Esophagus squamous epithelium (tissue), 5 donors: ENCODE measurements at places on chromosomes 11 and 22. TPM values are rescaled to one million over a fixed set of nuclear protein-coding genes. Genes with fewer than 3 reads are reported as not detected.

GRCh38 chr11:94472916-94473799, 20.5 kb downstream of the MRE11 start:
- DNase-seq = no peak

Gene CCDC88B
- 7.4 TPM for total RNA-seq

DNA sequence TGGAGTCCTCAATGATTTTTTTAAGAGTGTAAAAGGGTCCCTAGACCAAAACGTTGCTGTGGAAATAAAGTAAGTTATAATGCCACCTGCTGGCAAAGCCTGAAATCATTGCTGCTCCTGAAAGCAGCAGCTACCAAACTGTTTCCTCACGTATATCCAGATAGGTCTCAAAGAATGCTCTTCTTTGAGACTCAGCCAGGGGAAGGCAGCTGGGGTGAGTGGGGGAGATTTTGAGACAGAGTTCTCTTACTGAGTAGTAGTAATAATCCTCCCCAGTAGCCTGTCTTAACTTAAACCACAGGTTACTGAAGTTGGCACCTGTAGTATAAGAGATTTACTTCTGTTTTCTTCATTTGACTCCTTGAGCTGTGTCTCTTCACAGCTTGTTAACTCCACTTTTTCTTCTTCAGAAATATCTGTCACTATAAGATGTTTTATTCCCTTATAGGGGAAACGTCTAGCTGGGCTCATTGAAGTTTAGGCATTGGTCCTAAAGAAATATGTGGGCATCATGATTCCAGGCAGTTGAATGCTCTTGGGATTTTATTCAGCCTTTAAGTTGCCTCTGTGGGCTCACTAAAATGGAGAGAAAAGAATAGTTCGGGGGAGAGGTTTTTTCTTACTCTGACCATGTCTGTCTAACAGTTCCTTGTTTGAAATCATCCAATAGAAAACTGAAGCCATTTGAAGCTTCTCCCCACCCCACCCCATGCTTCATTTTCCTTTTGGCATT, 77.9 kb downstream of the BTBD10 start:
- DNase-seq = no peak

- DNase-seq = no peak
Observed at GRCh38 chr11:10044618-10045017, 249.4 kb downstream of the SBF2 start.

- no peak for DNase-seq
Observed at GRCh38 chr11:69373251-69373635, 79.3 kb downstream of the MYEOV start.

Gene GLYAT
- not detected for total RNA-seq
